ENCODE measurements at places on chromosomes 12 and 14.

DNA sequence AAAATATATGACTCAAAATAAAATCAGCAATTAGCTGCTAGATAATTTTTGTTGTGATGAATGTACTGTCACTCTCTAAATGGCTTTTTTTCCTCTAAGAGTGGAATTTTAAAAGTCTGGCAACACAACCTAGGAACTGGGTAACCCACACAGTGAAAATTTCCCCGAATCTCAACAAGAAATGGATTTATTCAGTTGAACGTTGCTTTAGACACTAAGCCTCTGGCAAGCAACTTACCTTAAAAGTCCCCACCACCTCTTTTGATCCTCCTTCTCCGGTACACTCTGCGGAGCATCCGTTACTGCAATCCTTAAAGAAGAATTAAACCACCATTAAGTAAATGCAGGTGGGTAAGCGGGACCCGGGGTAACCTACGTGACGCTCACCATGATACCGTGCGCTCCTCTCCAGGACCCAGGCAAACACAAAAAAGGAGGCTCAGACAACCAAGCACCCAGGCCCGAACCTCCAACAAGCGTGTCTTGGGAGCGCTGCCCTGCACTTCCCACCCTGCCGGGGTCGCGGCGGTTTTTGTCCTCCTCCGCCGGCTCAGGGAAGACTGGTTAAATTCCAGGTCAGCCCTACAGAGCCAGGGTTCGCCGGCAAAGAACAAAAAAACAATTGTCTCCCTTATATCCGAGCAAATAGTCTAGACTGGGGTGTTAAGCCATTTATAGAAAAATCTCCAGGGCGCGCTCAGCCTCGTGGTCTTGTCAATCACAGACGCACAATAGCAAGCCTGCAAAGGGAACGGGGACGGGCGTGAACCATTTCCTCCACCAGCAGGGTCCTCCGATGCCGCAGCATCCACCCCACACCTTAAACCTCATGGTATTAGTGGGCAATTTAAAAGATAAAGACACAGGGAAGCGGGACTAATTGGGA, 47.1 kb downstream of the BCAT1 start:
- DNase-seq, result no peak

DNA sequence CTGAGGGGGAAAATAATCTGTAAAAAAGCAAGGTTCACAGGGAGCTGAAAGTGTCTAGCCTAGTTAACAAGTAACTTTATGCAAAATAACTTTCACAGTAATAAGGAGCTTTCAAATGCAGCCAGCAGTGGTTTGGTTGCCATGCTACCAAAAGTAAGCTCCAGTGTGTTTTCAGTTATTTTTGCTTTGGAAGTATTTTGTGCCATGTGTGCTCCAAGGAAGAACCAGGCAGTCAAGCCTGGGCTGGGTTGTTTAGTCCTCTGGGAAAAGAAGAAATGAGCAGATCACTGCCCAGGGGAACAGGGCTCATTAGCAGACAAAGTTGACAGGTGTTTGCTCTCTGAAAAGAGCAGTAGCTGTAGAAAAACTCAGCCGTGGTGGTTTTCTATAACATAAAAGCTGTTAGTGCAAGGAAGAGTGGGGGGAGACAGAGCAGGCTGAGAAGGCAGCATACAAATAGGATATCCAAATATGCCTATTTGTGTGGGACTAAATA, 92.8 kb upstream of the TMTC2 start:
- no peak for DNase-seq

DNA sequence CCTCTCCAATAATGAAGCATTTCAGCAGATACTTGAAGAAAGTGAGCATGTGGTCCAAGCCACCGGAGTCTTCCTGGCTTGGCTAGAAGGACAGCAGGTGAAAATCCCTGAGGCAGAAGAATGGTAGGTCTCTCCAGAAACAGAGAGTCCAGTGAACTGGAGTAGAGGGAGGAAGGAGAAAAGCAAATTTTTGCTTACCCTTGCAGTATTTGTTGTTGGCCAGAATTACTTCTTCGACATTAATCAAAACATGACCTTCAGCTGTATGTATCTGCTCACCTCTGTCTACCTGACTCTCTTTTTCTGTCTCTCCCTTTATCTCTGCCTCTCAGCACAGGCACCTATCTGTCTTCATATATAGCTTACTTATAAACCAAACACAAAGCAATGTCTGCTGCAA, 208.9 kb downstream of the SYT1 start:
- no peak for DNase-seq

DNA sequence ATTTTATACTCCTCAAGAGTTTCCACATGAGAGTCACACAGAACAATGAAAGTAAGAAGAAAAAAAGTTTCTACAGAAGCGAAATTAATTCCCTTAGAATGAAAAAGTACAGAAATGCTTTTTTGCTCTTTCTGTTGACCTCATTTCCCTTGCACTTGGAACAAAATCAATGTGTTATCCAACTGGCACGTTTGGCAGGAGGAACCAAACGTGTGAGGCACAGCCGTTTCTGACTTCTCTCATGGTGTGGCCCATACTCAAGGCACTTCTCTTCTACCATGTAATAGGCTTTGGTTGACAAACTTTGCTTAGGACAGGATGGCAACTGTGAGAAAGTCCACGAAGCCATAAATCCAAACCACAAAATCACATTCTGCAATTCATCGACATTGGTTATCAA, 297.0 kb downstream of the FUT8 start:
- no peak for DNase-seq

DNA sequence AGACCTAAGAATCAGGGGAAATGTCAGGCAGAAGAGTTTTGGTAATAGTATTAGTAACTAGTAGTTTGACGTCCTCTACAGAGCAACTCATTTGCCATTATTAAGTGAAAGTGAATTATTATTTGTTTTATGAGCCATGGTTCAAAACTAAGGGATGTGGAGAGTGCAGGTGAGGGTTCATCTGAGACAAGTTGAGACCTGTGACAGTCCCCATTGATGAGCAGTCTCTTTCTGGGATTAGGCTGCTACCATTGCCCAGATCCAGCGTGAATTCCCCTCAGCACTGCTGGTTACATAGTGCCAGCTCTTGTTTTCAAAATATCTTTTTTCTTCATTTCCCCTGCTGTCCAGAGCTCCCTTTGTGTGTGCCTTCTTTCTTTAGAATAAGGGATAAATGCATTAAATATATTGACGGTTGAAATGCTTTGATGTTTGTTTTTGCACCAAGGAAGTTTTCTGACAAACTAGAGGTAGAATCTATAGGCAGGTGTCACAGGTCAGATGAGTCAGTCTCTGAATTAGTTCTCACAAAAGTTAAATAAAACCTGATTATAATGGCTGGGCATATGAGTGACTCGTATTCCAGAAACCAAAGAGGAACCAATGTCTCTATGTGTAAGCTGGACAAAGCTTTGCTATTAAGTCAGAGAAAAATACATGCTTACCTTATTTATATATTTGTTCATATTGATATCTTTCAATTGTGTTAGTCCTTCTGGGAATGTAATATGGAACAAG, 381.4 kb downstream of the TMEM117 start:
- DNase-seq, result no peak

DNA sequence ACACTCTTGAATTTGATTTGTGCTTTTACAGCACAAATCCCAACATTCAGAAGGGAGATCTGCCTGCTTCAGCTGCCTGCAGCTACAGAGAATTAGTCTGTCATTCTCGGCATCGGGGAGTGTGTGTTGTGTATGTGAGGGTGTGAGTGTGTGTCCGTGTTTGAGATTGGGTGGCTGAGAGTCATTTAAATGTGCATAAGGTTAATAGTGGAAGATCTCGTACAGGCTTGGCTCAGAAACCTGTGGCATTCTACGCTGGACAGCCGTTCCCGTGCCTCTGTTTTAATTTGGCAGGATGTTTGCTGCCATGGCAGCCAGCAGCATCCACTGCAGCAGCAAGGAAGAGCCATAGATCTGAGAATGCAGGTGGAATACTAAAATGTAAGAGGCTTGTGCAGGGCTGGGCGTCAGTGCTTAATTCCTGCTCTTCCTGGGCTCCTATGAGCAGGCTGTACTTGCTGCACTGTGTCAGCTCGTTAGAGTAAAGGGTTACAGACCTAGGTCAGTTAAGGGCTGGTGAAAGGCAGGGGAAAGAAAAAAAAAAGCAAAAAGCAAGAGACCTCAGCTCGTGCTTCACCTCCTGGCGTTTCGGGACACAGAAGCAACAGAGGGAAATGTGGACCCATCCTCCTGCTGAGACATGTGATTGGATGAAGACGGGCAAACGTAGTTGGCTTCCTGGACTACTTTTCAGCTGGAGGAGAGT, 205.4 kb downstream of the NAV3 start:
- no peak for DNase-seq

Data from stimulated activated CD4-positive, alpha-beta T cell treated with anti-CD3 and anti-CD28 coated beads, Interleukin-1b, Interleukin-23, amount 100 ng/mL, for 24 hours (primary cell).